ENCODE measurements at places on chromosomes 13 and 19.

DNA sequence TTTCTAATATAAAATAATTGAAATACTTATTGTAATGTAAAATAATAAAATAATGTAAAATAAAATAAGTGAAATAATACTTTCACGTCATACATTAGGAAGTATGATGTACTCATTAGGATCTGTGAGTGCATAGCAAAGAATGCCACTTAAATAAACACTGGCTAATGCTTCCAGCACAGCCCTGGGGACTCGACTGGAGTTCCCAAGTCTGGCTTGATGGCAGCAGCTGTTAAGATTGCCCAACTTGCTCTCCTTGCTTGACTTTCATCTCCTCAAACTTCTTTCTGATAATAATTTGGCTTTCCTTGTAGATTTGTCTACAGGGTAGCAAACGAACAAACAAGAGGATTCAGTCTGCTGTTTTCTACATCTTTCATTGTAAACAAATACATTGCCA is 191.9 kb downstream of the COG6 start:
- DNase-seq = no peak

DNA sequence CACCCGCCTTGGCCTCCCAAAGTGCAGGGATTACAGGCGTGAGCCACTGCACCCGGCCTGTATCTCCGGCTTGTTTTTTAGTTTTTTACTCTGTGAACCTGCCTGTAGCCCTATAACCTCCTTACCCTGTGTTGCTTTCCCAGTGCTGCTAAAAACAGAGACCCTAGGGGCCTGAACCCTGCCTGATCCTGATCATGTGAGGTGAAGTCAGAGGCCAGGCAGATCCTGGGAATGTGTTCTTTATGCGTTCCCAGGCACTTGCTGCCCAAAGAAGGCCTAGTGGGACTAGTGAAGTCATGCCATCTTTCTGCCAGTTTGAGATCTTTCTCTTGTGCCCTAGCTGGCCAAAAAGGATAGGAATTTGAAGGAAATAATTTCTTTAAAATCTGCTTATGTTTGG is 4.6 kb downstream of the UBA2 start:
- no peak for DNase-seq

- no peak for DNase-seq
Observed at GRCh38 chr19:46131485-46132143, 7.1 kb upstream of the IGFL3 start.

DNA sequence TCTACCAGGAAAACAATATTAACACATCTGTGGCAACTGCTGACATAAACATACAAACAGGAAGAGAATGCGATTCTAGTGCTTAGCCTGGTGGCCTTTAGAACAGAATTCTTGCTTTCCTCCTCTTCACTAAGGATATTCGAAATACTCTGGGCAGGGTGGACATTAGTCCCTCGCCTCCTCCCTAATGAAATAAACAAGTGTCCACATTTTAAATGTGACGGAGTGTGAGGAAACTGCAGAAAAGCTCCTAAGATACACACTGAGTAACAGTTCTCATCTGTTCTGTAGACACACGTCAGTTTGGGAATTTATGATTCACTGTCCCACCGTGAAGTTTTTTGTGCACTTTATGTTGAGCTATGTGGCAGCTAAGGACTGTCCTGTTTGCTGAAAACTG is 639 bp downstream of the STARD13 start:
- no peak for DNase-seq

- no peak for DNase-seq
Observed at GRCh38 chr19:47070756-47071155, 22.3 kb upstream of the TMEM160 start.

GRCh38 chr13:35884211-35884760 is 246.9 kb downstream of the DCLK1 start:
- DNase-seq = no peak

DNA sequence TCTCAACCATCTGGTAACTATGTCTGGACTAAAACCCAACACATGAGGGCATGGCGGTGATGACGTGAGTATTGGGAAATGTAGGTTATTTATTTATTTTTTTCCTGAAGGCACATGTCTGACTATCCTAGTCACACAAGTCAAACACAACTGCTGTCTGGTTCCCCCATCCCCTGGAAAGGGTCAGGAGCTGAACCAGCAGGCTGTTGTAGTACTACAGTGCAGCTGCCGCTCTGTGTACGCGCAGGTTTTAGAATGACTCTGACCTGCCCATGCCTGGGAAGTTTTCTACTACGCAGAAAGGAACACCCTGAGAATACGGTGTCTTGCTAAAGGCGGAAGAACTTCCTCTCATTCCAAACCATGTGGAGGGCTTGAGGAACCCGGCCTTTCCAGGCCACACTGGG is 1.2 kb downstream of the SLC7A1 start:
- DNase-seq = peak; percentile 56

DNA sequence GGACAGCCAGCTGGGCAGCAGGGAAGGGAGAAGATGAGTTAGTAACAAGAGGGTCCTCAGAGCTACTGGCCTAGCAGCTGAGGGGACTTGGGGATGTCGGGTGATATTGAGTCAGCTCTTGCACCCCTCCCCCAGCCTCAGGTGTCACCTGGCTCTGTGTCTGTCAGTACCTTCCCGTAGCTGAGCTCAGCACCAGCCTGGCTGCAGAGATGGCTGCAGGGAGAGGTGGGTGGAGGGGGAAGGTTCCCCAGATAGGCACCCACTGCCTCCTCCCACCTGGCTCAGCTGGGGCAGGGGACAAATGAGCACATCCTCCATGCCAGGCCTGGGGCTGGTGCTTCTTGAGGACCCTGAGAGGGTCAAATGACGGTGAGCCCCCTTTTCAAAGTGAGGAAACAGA is 6.8 kb upstream of the KPTN start:
- DNase-seq = no peak

DNA sequence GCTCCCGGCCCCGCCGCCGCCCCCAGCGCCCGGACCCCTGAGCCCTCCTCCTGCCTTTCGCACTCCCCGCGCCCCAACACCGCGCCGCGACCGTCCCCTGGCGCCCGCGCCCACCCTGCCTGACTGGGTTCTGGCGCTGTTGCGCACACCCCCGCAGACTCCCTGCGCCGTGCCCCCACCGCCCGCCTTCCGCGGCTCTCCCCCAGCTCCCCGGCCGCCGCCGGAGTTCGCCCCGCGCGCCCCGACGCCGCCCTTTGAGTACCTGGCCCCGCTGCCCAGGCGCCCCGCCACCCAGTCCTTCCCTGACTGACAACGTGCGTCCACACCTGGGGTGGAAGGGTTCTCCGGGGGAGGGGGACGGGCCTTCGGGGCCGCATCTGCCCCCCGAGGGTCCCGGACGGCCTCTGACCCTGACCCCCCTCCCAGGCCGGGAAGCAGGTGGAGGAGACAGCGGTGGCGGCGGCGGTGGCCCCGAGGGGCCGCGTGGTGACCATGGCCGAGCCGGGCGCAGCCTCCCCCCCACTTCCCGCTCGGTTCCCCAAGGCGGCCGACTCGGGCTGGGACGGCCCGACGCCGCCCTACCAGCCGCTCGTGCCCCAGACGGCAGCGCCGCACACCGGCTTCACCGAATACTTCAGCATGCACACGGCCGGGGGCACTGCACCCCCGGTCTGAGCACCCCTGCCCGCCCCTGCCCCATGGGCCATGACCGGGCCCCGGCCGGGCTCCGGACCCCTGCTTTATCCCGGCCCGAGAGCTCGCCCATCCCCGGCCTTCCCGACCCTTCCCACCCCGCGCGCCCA is 1.4 kb upstream of the MEGF8 start:
- DNase-seq = peak; percentile 32

DNA sequence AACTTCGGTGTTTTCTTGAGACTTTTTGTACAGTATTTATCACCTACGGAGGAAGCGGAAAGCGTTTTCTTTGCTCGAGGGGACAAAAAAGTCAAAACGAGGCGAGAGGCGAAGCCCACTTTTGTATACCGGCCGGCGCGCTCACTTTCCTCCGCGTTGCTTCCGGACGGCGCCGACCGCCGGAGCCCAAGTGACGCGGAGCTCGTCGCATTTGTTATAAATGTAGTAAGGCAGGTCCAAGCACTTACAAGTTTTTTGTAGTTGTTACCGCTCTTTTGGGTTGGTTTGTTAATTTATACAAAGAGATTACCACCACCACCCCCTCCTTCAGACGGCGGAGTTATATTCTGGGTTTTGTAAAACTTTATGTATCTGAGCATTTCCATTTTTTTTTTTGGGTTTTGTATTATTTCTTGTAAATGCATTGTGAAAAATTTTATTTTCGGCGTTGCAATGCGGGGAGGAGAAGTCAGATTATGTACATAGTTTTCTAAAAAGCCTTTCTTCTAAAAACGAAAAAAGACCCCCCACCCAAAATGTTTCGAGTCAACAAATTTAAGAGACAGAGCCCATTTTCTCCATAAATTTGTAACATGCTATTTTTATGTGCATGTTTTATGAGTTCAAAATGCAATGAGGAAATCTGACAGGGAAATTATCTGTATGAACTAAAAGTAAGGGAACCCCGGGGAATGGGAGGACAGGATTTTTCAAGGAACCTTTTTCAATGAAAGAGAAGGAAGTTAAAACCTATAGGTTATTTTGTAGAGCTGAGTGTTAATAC is 2.3 kb downstream of the SOX1 start:
- no peak for DNase-seq

DNA sequence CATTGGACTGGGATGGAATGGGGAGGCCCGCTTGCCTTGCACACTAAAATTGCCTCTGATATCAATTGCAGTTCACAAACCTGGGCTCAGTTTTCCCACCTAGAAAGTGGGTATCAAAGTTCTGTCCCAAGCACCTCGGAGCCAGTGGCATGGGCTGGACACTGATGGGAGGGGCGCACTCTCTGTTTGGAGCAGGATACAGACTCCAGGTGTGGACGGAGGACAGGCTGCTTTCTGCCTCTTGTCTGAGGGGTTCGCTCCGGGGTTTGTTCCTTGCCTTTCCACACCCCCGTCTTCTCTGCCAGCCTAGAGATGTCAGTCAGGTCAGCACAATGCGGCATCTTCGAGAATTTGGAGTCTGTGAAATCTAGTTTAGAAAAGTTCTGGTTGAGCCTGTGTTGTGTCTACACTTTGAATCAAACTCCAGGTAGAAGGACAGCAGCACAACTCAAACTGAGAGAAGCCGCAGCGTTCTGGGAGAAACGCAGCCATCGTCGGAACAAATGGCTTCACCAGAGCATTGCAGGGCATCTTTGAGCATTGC is 141.9 kb downstream of the TEX29 start:
- no peak for DNase-seq

DNA sequence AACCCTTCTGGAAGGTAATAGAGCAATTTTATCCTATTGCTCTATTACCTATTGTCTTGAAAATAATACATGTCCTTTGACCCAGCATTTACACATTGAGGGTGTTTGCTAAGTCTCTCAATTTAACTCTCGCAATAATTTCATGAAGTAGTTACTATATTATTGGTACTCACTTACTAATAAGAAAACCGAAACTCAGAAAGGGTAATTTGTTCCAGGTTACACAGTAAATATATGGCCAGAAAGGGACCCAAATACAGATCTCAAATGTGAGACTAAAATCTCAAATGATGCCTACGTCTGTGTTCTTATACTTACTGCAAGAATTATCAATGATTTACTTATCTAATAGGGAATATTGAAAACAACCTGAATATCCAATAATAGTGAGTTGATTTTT is 29.7 kb upstream of the FAM216B start:
- no peak for DNase-seq

GRCh38 chr13:76980075-76980718 is 11.7 kb upstream of the CLN5 start:
- DNase-seq = peak; percentile 84

DNA sequence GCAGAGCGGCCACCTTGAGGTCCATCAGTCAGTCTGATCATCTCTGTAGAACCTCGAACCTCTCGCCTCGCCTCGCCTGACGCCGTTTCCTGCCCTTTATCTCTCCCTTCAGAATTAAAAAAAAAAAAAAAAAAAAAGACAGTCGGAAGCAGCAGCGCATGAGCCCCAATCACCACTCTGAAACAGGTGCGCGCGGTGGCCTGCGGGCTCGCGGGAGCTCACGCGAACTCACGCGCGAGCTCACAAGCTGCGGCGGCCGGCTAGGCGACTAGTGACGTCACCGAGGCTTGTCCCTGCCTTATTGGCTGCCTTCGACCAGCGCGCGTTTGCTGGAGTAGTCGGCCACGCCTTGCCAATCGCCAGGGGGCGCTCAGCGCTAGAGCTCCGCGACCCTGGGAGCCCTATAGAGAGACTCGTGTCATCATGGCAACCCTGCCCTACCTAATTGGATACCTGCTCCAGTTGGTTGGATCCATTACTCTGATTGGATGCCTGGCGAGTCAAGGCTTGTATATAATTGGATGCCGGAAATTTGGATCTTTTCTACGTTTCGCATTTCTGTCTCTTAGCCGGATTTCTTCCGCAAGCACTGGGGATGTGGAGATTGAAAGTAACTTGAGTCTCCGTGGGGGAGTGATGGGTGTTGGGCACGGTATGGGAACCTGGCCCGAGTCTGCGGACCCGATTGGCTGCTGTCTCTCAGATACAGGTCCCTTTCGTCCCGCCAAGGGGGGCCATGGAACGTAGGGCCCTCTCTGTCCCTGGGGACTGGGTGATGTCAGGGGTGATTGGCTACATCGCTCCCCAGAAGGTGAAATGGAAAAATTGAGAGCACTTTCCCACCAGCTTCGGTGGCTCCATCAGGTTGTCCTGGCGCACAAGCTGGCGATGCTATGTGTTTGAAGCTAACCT is 31.6 kb downstream of the SYT3 start:
- peak; percentile 75 for DNase-seq

DNA sequence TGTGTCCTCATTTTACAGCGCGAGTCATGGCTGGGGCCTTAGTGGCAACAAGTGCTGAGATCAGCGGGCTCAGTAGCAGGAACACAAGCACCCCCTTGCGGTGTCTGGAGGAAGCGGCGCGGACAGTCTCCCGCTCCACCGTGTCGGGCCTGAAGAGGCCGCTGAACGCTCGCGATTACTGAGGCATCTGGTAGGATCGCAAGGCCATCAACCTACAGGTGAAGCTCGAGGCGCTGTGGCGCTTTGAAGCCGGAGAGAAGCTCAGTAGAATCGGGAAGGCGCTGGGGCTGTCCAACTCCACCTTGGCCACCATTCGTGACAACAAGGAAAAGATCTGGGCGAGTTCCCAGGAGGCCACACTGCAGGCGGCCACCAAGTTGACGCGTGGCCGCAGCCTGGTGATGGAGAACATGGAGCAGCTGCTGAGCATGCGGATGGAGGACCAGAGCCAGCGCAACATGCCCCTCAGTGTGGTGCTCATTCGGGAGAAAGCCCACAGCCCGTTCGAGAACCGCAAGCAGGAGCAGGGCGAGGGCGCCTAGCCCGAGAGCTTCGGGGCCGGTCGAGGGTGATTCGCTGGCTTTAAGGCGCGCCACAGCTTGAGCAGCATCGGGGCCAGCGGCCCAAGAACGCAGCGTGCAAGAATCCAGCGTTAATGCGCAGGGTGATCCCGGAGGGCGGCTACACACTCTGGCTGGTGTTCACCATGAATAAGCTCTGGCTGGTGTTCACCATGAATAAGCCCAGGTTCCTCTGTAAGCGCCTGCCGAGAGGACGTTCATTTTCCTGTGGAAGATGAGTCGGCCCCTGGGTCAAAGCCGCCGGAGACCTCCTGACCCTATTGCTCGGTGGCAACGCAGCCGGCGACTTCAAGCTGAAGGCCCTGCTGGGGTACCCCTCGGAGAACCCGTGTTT is 8.3 kb upstream of the MZF1 start:
- peak; percentile 92 for DNase-seq
